Hematopoietic multipotent progenitor cell treated with erythropoietin and hydrocortisone succinate and interleukin-3 and kit ligand, for 17 days (in vitro differentiated cells): ENCODE measurements at places on chromosomes 13 and 19.

GRCh38 chr19:4320419-4320818 is 16.0 kb downstream of the FSD1 start:
- DNase-seq: no peak

DNA sequence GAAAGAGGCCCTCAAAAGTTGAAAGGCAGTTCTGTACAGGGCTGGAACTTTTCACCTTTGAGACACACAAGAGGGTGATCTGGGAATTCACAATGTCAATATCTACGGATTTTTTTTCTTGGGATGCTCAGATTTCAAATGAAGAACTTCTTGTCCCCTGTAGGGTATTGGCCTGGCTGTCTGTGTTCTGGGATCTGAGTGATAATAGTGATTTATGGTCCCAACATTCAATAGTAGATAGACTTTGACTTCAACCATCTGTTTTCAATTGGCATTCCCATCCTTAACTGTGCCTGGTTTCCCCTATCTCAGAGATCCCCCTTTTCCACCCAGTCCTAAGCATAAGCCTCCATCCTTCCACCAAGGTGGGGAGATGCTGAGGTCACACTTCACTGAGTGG is 274.1 kb downstream of the COG6 start:
- DNase-seq: no peak

- DNase-seq: peak; percentile 95
These were observed 14.7 kb downstream of the TLE5 start for GRCh38 chr19:3047496-3048189.

DNA sequence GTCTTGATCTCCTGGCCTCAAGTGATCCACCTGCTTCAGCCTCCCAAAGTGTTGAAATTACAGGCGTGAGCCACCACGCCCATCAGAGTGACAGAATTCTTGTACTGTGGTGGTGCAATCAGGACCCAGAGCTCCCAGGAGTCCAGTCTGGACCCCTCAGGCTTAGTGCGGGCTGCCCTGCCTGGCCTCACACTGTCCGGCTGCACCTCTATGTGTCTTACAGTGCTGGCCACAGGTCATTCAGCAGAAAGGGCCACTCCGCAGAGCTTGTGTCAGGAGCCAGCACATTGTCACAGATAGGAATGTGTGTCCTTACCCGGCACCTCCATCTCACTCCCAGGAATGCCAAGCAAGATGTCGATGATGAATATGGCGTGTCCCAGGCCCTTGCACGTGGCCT is 49.2 kb downstream of the SMARCA4 start:
- no peak for DNase-seq
